ENCODE measurements at places on chromosomes 7 and 10.

GRCh38 chr7:121810831-121811672 is 61.9 kb upstream of the PTPRZ1 start:
- DNase-seq, result no peak

- no peak for DNase-seq
Measured at GRCh38 chr10:28530751-28531150, 2.2 kb upstream of the WAC start.

DNA sequence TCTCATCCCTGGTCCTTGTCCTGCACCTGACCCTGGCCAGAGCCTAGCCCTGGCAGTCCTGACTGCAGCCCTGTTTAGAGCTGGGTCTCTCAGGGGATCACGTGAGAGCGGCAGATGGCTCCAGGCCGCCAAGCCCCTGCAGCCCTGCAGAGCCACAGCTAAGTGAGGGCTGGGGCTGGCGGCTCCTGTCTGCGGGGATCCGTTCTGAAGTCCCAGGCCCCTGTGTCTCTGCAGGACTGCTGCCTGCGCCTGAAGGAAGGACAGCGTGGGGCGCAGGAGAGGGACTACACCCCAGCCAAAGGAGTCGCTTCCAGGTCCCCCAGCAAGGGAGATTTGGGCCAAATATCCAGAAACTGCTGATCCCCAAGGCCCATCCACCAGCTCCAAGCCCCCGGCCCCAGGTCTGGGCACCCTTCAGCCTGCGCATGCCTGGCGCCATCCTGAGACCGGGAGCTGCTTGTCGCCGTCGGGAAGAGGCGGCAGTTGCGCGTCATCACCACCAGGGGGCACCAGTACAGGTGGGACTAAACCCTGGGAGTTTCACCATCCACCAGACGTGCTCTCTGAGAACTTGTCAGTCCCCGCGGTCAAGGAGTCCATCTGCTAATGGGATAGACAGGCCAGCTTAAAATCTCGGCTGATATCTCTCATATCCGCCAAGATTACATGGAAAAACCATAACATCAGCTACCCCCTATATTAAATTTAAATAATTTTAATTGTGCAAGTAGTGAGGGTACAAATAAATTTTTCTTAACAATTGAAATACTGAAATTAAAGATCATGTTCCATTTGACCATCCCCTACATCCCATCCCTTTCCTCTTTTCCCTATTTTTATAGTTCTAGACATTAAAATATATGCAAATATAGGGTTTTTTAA is 25.1 kb upstream of the GHRHR start:
- peak; percentile 96 for DNase-seq

DNA sequence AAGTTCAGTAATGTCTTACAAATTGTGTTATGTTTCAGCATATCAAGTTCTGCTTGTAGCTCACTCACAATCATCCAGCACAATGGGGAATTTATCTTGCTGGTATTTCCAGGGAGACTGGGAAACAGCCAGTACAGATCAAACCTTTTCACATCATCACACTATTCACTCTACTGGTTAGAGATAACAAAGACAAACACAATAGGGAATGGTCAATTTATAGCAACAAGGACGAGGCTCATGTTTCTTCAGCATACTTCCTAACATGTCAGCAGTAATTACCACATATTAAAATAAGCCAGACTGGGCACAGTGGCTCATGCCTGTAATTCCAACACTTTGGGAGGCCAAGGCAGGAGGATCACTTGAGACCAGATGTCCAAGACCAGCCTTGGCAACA is 38.3 kb downstream of the TOMM7 start:
- no peak for DNase-seq
